A172 (cell line): ENCODE measurements at places on chromosomes 7 and 10. TPM values are rescaled to one million over a fixed set of nuclear protein-coding genes. Genes with fewer than 3 reads are reported as not detected.

DNA sequence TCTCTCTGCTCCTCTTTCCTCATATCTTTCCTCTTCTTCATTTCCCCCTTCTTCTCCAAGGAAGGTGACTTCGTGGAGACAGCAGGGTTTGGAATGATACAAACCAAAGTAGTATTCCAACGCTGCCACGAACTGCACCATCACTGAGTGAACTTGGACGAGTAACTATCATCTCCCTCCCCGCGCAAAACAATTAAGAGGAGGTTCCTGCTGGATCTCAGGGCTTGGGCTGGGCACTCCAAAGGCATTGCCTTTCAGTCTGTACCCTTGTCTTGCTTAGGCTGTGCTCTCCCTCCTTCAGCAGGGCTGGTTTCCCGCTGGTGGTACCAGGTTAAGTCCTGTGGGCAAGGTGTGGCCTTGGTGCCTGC is 790 bp upstream of the PITX3 start:
- DNase-seq = no peak

DNA sequence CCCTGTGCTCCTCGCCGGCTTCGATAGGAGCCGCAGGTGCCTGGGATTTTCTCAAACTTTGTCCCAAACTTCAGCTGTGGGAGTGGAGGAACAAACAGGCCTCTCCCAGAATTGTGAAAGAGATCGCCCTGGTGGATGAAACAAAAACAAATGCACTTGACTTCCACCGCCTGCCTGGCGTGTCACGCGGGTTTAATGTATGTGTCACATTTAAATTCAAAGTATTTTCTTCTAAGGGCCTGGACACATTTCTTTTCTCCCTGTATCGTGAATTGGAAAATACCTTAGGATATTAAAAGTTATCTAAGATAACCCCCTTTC is 694 bp upstream of the WASL start:
- DNase-seq = no peak

DNA sequence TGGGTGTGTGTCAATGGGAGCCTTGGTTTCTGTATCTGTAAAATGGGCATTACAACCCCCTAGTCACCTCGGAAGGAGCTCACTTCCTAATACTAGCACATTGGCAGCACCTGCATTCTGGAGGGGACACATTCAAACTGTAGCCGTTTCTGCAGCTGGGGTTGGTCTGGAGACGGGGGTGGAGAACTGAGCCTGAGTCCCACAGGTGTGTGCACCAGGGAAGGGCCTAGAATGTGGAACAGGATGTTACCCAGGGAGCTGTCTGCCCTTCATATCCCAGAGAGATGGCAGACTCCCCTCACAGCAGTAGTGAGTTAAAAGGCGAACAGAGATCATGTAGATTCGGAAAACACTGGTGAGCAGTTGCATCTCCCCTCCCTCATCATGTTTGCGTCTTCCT is 272.8 kb upstream of the ZNF32 start:
- DNase-seq = no peak

- DNase-seq = no peak
Measured at GRCh38 chr10:132997517-132998265, 55.3 kb upstream of the CFAP46 start.

- no peak for DNase-seq
Measured at GRCh38 chr10:77925410-77925794, 1.2 kb downstream of the DLG5 start.

GRCh38 chr7:100467638-100468373 is 3.7 kb upstream of the SPACDR start:
- no peak for DNase-seq

DNA sequence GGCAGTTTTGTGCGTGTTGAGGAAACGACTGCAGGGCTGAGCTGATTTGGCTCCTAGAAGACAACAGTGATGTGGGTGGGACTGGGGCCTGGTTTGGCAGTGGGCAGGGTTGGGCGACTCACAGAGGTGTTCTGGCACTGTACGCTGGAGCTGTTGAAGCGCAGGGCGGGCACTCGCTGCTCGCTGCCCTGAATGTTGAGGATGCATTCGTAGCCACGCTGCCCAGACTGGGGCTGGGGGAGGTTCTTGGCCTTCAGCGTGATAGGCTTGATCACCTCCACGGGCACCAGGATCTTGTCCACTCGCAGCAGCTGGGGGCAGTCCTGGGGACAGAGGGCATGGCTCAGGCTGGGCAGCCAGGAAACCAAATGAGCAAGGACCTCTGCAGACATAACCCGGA is 365.4 kb downstream of the PLXNA4 start:
- no peak for DNase-seq

DNA sequence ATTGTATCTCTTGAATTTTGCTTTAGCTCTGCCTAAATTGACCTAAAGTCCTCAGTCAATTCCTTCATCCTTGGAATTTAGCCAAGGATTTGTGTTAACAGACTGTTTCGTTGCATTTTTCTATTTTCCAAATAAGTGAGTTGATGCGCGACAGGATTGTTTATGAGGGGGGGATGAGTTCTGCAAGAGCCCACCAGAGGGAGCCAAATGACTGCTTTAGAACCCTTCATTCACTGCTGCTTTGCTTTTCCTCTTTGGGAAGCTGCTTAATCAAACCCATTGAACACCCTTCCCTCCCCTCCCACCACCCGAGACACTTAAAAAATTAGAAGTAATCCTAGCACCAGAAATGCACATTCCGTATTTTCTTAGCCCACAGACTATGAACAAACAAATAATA is 33.7 kb upstream of the PTF1A start:
- peak; percentile 80 for DNase-seq

GRCh38 chr10:5071411-5072198 is 22.6 kb upstream of the AKR1C3 start:
- peak; percentile 71 for DNase-seq

DNA sequence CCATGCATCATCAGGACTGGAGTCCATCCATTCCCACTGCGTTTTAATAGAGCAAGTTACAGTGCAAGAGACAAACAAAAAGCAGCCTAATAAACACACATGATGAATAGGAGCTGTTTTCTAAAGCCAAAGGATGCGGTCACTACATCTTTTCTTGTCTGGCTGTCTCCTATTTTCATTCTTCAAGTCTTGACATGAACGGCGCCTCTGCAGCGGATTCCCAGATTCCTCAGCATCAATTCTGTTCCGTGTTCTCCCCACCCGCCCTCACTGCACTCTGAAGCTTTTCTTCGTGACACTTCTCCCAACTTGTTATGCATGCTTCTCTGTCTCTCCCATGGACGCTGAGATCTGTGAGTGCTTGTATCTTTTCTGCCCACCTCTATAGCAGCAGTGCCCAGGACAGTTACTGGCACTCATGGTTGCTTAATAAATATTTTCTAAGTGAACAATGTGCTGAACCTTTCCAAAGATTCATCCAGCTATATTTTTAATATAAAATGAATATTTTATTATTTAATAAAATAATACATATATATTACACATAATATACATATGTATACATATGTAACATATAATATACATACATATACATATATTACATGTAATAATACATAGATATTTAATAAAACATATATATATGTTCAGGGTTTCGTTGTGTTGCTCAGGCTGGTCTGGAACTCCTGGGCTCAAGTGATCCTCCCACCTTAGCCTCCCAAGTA is 242.9 kb downstream of the ABCA13 start:
- no peak for DNase-seq

- no peak for DNase-seq
Measured at GRCh38 chr7:98203964-98204605, 7.2 kb upstream of the BHLHA15 start.

GRCh38 chr7:82615527-82615926 is 171.9 kb upstream of the CACNA2D1 start:
- DNase-seq = no peak

GRCh38 chr10:70233939-70234300 is 691 bp upstream of the PPA1 start:
- no peak for DNase-seq

- DNase-seq = no peak
Measured at GRCh38 chr7:69652947-69653701, 54.8 kb downstream of the AUTS2 start.

DNA sequence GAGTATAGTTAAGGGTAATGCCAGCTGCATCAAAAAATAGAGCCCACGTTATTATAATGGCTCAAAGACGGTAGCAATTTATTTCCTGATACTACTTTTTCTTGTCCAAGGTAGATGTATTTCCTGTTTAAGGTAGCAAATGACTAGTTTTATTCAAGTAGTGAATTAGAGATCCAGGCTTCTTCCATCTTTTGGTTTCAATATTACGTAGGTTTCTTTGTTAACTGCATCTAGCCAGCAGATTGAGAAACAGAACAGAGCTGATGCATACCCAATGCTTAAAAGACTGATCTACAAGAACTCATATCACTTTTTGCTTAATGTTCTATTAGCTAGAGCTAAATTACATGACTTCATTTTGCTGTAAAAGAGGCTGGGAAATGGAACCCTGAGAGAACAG is 992.1 kb downstream of the NRG3 start:
- DNase-seq = peak; percentile 6

GRCh38 chr7:46072722-46073121 is 151.7 kb upstream of the IGFBP3 start:
- peak; percentile 16 for DNase-seq

DNA sequence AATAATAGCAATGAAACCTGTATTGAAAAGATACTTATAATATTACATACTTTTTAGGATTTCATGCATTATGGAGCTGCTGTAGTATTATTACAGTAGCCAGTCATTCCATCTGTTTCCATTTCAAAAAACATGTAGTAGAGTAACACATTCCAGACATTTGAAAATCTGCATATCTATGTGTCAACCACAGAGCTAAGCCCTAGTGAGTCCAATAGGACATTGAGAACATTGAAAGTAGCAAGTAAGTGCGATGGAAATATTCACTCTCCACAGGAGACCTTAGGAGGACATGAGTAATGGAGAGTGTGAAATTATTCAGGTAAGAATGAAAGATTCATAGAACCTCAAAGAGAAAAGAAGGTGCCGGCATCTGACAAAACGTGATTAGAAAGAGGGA is 15.3 kb downstream of the NSMCE4A start:
- DNase-seq = no peak

DNA sequence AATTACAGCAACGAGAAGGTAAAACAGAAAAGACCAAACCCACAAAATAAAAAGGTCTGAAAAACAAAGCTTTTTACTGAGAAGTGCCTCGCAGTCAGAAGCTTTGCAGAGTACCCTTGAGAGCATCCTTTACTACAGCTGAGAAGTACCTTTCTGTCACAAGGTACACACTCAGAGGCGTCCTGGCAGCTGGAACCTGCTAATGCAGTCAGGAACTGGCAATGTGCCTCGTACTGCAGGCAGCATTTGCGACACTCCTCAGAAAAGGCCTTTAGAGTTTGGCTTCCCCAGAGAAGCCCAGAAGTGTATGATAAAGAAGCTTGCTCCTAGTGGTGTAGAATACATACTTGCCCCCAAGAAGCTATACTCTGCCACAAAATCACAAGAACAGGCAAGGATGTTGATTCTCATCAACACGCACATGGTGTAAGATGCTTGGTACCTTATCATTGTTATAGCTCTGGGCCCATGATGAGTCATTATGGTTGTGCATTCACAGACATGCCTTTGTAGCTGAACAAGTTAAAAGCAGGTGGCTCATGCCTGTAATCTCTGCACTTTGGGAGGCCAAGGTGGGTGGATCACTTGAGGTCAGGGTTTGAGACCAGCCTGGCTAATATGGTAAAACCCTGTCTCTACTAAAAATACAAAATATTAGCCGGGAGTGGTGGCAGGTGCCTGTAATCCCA is 2.0 kb upstream of the GTPBP4 start:
- peak; percentile 78 for DNase-seq

GRCh38 chr10:29826221-29826620 is 191.4 kb upstream of the SVIL start:
- DNase-seq = no peak

- DNase-seq = peak; percentile 86
Measured at GRCh38 chr7:17523813-17524739, 225.6 kb downstream of the AHR start.

- DNase-seq = no peak
Measured at GRCh38 chr7:12957487-12957886, 270.1 kb downstream of the ARL4A start.

DNA sequence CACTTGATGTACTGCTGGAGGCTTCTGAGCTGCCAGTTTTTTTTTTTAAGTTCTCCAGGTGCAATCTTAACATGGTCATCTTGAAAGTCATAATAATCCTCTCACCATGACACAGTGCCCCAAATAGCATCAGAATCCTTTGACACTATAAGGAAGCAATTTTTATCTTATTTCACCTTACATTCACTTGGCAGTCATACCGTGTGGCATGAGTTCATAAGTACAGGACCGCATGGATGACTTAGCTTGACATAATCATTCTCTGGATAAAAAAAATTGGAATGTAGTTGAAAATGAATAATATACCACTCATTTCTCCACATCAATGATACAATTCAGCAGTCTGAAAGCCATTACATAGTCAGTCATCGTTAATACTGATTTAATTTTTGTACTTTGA is 25.6 kb upstream of the TMEM196 start:
- DNase-seq = no peak

GRCh38 chr10:102407425-102408130 is 11.0 kb downstream of the PSD start:
- DNase-seq = no peak

GRCh38 chr10:48282829-48283228 is 8.3 kb upstream of the FRMPD2 start:
- no peak for DNase-seq

DNA sequence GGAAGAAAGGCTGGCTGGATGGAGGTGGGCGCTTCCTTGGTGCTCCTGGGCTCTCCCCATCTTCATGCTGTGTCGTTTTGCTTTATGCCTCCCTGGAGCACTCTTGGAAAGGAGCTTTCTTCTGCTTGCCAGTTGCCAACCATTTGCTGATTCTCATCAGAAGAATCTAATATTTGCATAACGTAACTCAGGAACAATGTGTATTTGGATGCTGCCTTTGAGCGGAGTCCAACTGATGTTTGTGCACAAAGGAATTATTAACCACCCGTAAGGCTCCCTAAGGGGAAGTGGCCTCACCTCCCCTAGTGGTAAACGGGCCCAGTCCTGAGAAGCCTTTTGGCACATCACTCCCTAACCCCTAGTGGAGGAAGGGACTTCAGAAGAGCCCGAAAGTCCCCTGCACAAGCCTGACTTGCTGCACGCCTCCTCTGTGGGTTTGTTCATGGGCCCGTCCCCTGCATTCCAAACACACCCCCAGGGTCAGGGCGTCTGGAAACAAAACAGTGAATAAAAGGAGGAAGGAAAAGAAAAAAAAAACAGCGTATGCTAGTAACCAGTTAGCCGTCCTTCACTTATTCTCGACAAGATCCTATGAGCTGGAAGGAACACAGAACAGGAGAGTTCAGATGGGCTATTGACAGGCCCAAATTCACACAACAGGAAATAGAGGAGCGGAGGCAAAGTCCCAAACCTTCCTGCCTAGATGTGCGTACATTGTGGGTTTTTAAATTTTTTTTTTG is 602.2 kb downstream of the LRMDA start:
- DNase-seq = no peak

The RARRES2 gene
- total RNA-seq = 48.7 and 50.4 TPM in 2 replicates

The GNAT3 gene
- total RNA-seq = not detected in 2 replicates

The SLC16A12 gene
- 0.38 and 0.50 TPM in 2 replicates for total RNA-seq

The CDC14C gene
- total RNA-seq = 0.09 TPM in 1 of 2 replicates, not detected in the other

The JAKMIP3 gene
- 0.26 and 0.64 TPM in 2 replicates for total RNA-seq

The GIMAP5 gene
- not detected in 2 replicates for total RNA-seq

The SYNPO2L gene
- total RNA-seq = 0.14 TPM in 1 of 2 replicates, not detected in the other

The MYH16 gene
- total RNA-seq = 0.78 and 1.1 TPM in 2 replicates

The C7orf33 gene
- not detected in 2 replicates for total RNA-seq

The GPNMB gene
- total RNA-seq = 333 and 346 TPM in 2 replicates

The C10orf62 gene
- 0.38 TPM in 1 of 2 replicates, not detected in the other for total RNA-seq

The ZNF365 gene
- 10.8 and 11.0 TPM in 2 replicates for total RNA-seq
